ENCODE measurements at places on chromosomes 1 and 21.

GRCh38 chr1:89198491-89199072 lies at the start of gene GBP4:
Gene GBP4 (minus strand): TSS chr1:89198942. CDS start chr1:89198834, 108 bp downstream.
- DNase-seq = no peak

- DNase-seq = no peak
Measured at GRCh38 chr1:204345941-204346645, 13.6 kb downstream of the PLEKHA6 start.

- no peak for DNase-seq
Measured at GRCh38 chr1:112110031-112110430, 120.6 kb upstream of the KCND3 start.

- no peak for DNase-seq
Measured at GRCh38 chr1:15500184-15501178, 23.5 kb downstream of the CASP9 start.

DNA sequence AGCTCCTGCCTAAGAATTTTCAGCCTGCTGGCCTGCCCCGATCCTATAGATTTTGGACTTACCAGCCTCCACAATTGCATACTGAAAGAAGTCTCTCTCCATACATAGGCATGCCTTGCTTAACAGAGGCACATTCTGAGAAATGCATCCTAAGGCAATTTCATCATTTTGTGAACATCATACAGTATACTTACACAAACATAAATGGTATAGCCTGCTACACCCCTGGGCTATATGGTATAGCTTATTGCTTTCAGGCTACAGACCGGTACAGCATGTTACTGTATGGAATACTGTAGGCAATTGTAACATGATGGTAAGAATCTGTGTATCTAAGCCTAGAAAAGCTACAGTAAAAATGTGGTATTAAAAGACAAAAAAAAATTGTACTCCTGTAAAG lies 174.7 kb downstream of the NRIP1 start:
- DNase-seq = no peak

GRCh38 chr1:47418681-47419325 lies 2.7 kb downstream of the FOXE3 start:
- no peak for DNase-seq

DNA sequence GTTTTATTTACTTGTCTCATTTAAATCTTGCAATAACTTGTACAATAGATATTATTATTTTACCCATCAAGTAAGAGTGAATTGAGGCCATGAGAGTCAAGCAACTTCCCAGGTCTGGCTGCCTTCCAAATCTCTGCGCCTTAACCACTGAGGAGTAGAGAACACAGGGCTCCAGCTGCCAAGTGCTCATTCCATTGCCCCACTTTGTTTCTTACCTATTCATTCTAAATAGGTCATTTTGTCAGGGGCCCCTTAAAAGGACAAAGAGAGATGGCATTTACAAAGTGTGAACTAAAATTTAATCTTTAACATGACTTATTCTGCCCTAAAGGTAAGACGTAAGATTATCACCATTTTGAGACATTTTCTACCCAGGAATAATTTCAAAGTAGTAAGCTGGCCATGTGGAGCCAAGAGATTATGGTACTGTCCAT lies 3.5 kb downstream of the PPP1R15B start:
- no peak for DNase-seq

- DNase-seq = no peak
Measured at GRCh38 chr1:32020339-32020738, 6.7 kb downstream of the KHDRBS1 start.

DNA sequence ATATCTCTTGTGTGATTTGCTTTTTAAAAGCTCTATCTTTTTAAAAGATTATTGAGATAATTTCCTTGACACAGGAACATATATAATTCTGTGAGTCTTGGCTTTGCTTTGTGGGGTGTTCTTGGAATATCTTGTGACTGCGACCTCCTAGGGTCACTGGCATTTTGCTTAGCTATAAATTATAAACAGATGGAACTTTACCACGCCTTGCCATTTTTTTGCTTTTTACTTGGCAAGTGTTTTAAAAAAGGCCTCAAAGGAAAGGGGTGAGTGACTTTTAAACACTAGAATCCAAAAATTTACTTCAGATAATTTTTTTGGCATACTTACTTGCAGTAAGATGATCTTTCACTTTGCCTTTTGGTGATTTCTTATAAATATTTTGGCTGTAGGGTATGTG lies 43.6 kb downstream of the ALG6 start:
- no peak for DNase-seq

DNA sequence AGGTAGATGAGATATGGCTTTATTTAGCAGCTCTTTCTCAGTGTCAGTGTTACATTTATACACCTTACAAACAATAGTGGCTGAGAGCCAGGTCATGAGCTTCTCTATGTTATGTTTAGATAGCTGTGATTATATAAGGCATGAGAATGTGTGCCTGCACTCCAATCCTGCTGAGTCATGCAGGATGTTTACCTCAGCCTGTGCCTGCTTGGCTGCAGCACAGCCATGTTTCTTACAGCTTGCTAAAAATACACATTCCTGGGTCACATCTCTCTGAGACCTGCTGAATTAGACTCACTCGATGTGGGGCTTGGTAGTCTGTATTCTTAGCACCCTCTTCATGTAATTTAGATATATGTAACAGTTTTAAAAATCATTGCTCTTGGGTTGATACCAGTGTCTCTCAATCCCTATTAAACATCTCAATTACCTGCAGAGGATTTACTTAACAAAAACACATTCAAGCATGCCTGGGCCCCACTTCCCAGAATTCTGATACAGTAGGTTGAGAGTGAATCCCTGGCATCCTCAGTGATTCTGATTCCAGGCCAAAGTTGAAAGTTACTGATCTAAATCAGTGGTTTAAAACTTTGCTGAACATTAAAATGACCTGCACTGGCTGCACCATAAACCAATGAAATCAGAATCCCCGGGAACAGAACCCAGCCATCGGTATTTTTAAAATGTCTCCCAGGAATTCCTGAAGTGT lies 107.5 kb downstream of the GDAP2 start:
- no peak for DNase-seq

GRCh38 chr1:153985341-153985912 lies 712 bp downstream of the RAB13 start:
- no peak for DNase-seq

- DNase-seq = no peak
Measured at GRCh38 chr1:17538428-17539117, 925 bp upstream of the ARHGEF10L start.

GRCh38 chr1:212575333-212575732 lies 33.2 kb upstream of the ATF3 start:
- DNase-seq = no peak

- no peak for DNase-seq
Measured at GRCh38 chr1:214337511-214337910, 56.6 kb downstream of the SMYD2 start.

- no peak for DNase-seq
Measured at GRCh38 chr1:14855268-14855667, 256.8 kb downstream of the KAZN start.

DNA sequence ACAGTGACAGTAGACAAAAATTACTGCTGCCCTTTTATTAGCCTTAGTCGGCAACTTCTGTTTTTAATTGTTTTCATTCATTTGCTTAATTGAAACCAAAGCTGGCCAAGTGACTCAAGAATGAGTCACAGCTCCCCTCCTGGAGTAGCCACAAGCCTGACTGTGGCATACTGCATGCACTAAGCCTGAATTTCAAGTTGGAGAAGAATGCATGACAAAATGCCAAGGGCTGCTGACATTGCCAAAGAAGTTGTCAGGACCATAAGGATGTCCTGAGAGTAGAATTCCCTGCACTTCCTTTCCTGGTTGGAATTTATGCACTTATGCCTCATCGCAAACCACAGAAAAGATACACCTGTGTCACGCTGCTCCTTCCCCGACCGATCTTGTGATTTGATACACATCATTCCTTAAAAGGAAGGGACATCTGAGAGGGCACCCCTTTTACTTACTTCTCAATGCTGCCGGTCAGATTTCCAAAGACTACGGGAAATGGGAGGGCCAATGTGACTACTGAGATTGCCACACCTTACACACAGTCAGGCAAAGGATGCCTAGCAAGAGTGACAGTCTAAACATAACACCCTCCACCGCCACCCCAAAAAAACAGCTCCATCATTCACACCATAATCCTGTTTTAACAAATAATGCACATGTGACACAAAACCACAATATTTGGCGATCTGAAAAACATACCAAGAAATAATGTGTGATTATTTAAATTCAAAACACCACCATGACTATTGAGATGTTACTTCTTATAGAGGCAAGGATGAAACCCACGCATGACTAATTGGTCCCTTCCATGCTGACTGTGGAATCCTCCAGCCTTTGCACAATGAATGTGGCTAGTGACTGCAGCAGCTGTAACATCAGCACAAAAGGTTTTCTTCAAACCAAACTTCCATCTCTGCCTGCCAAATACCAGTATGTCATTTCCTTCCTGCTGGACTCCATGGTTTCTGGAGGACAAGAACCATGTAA lies 28.2 kb downstream of the VAV3 start:
- no peak for DNase-seq

DNA sequence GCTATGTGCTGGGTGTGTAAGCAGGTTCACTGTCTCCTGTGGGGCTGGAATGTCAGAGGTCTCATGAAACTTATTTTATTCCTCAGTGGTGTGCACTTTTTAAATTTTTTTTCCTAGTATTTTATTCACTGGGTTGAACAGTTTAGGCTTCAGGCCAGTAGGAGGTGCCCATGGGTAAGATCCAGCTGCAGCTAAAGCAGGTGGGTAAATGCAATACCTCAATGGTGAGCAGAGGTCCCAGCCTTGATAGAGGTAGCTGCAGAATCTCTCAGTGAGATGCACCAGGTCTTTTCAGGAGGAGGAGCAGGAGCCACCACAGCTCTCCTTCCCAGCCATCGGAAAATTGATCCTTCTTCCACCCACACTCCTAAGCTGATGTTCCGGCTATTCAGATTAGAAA lies 12.6 kb upstream of the OR6N2 start:
- peak; percentile 17 for DNase-seq

DNA sequence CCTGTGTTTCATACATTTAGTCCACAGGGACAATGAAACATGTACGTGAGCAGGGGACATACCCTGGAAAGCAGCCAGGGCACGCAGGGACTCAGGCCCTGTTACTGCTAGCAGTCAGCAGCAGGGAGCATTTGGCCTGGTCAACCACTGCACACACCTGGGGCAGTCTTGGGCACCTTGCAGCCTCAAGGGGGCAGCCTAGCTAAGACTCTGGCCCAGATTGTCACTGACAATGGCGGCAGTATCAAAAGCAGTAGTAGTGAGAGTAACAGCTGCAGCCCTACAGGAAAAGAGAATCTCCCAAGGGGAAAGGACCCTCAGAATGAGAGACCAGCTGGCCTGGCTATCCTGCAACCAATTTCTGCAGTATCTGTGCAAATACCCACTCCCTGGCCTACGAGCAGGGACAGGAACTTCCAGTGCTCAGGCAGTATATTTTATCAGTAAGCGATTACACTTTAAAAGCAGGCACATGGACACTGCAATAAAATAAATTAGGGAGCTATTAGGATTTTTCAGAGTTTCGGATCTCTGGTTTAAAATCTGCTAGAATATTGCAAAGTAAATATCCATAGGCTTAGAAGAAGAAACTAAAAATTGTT lies 475.6 kb downstream of the LTN1 start:
- peak; percentile 7 for DNase-seq

DNA sequence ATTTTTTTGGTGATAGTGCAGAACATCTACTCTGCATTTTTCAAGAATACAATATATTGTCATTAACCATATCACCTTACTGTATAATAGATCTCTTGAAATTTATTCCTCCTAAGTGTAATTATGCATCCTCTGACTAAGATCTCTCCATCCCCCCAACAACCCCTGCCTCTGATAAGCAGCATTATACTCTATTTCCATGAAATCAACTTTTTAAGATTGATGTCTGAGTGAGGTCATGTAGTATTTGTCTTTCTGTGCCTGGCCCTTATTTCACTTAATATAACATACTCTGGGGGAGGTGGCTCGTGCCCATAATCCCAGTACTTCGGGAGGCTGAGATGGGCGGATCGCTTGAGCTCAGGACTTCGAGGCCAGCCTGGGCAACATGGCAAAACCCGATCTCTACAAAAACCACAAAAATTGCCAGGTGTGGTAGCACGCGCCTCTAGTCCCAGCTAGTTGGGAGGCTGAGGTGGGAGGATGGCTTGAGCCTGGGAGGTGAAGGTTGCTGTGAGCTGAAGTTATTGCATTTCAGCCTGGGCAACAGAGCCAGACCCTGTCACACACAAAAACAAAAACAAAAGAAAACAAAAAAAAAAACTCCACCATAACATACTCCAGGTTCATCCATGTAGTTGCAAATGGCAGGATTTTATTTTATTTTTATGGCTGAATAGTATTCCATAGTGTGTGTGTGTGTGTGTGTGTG lies 5.7 kb downstream of the ACOT11 start:
- DNase-seq = no peak

GRCh38 chr1:11688506-11688905 lies 3.0 kb upstream of the DRAXIN start:
- no peak for DNase-seq

- DNase-seq = no peak
Measured at GRCh38 chr1:60965280-60965854, 117.0 kb upstream of the NFIA start.

- DNase-seq = no peak
Measured at GRCh38 chr1:103160281-103160680, 52.0 kb upstream of the COL11A1 start.

GRCh38 chr1:4308806-4309205 lies 345.6 kb upstream of the AJAP1 start:
- DNase-seq = no peak

DNA sequence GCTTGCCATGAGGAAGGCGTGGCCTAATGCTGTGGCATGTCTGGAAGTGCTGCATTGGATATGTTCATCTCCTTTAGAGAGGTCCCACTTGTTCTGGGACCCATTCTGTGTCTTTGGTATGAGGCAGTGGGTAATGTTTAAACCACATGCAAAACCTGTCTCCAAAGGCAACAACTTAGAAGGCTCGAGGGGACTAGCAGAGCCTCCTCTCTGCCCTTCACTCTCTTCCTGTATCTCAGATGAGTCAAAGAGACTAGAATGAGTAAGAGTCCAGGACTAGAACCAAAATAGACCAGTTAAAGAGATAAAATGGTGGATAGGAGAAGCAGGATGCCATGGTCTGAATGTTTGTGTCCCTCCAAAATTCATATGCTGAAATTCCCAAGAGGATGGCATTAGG lies 220.8 kb upstream of the KIAA0040 start:
- no peak for DNase-seq

- DNase-seq = no peak
Measured at GRCh38 chr1:100657876-100658715, 61.4 kb upstream of the VCAM1 start.

- DNase-seq = no peak
Measured at GRCh38 chr1:182861994-182862393, 22.8 kb downstream of the DHX9 start.
